Hair follicular keratinocyte (primary cell): ENCODE measurements at places on chromosomes 3 and 15. TPM values are rescaled to one million over a fixed set of nuclear protein-coding genes. Genes with fewer than 3 reads are reported as not detected.

Gene PLSCR2
- not detected in 2 replicates for total RNA-seq

Gene ADCY5
- total RNA-seq, result 0.08 TPM in 1 of 2 replicates, not detected in the other

Gene IL16
- not detected in 2 replicates for total RNA-seq

Gene ZKSCAN7
- total RNA-seq, result 2.1 and 6.4 TPM in 2 replicates

Gene APH1B
- total RNA-seq, result 4.7 and 5.9 TPM in 2 replicates

Gene PLIN1
- total RNA-seq, result 0.08 and 0.42 TPM in 2 replicates

Gene PLSCR4
- total RNA-seq, result 1.3 and 3.8 TPM in 2 replicates

Gene DGKG
- total RNA-seq, result 0.31 and 0.57 TPM in 2 replicates

Gene GOLGA6A
- not detected in 2 replicates for total RNA-seq

Gene C3orf52
- 3.6 and 6.4 TPM in 2 replicates for total RNA-seq

Gene PLD1
- total RNA-seq, result 7.7 and 8.5 TPM in 2 replicates

Gene CACNA2D3
- not detected in 2 replicates for total RNA-seq

Gene FHIT
- 1.8 and 2.0 TPM in 2 replicates for total RNA-seq

Gene TNFAIP8L3
- 1.1 and 1.3 TPM in 2 replicates for total RNA-seq

Gene DCBLD2
- 122 and 246 TPM in 2 replicates for total RNA-seq

Gene C3orf49
- not detected in 2 replicates for total RNA-seq
